ENCODE measurements at places on chromosomes 6 and 20.

DNA sequence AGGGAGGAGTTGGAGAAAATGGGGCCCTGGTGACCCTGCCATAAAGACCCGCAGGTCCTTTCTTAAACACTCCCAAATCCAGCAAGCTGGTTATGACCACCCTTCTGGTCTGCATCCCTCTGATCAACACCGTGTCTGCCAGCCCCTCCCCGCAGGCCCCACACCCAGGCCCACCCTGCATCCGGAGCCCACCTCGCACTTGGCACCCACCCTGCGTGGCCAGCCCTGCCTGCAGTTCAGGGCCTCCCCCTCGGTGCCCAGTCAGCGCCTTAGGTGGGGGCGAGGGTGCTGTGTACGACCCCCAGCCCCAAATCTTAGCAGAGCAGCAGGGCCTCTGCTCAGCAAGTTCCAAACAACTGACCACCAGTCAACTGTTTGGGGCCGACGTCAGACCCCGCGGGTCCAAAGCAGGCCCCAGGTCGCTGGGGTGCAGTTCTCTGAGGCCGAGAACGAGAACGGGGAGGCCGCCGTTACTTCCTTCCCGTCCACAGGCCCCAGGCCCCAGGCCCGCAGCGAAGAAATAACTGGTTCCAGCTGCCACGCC lies 1.2 kb downstream of the ACSS1 start:
- no peak for DNase-seq

DNA sequence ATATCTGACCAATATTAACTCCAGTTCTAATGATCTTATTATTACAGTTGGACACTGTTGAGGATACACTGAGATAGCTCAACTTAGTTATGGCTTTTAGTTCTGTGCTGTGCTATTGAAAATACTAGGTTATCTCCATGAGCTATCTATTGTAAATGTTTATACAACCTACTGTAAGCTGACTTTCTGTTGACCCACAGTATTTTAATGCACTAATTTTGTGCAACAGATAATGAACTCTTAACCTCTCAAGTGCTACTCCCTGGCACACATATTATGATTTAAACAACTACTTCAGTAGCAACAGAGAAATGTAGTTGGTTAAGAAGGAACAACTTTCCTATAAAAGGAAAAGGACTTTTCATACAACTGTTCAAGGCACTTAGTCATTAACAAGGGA lies 5.2 kb upstream of the MMS22L start:
- DNase-seq = no peak

DNA sequence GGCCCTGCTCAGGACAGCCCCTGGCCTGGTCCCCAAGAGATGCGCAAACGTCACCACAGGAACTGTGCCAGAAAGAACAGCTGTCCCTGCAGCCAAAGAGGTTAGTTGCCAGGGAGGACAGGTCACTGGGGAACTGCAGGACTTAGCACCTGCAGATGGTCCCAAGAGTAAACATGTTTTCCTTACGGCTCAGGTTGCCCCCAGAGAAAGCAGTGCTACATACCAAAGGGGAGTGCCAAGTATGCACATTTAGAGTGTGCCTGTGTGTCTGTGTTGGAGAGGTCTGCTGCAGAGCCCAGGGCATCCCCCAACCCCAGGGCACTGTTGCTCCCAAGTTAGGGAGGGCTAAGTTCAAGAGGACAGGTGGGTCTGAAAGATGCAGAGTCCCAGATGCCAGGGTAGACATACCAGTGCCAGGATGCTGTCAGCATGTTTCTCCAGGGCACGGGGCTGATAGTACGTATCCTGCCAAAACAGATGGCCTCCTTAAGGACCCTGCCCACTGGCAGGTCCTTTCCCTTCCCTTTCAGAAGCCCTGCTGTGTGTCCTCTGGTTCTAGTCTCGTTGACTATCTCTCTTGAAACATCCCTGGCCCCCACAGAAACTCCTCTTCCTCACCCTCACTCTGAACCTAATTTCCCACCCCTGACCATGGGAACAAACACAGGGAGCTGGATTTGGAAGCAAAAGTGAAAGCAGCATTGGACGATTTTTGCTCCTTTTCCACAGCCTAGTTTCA lies 1.3 kb downstream of the ABHD16A start:
- no peak for DNase-seq

DNA sequence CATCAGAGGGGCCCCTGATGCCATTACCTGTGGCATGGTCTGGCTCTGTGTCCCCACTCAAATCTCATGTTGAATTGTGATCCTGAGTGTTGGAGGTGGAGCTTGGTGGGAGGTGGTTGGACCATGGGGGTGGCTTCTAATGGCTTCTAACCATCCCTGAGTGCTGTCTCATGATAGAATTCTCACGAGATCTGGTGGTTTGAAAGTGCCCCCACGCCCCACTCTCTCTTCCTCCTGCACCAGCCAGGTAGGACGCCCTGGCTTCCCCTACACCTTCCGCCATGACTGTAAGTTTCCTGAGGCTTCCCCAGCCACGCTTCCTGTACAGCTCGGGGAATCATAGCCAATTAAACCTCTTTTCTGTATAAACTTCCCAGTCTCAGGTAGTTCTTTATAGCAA lies 14.9 kb downstream of the BHLHE23 start:
- no peak for DNase-seq

DNA sequence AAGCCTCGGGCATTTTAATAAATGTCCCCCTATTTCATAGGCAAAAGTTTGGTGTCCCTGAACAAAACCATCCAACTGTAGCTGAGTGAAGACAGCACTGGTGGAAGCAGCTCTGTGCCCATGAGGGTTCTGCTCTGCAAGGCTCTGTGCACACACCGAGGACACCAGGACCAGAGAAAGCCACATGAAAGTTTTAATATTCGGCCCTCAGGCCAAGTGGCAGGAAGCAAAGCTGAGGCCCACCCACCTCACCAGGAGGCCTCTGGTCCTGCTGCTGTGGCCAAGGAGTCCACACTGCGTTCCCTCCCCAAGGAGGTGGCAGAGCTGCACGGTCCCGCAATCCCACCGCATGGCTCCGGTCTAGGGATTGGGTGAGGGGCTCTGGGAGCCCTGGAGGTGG lies 62.6 kb upstream of the RPS6KA2 start:
- DNase-seq = no peak

DNA sequence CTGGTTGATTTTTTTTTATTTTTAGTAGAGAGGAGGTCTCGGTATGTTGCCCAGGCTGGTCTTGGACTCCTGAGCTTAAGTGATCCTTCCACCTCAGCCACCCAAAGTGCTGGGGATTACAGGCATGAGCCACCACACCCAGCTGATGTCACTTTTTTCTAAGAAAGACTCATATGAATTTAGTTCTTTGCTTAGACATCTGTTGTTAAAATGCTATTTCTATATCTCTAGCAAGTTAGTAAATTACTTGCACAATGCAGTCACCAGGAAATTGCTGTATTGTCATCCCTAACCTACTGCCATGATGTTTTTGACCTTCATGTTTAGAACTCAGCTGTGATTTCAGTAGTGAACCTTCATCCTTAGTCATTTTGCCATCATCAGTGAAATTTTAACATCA lies 5.7 kb downstream of the KDM1B start:
- DNase-seq = no peak

- DNase-seq = no peak
These were observed 19.4 kb downstream of the SAMD3 start for GRCh38 chr6:130203370-130203769.

- no peak for DNase-seq
These were observed 8.1 kb upstream of the FUT9 start for GRCh38 chr6:96007663-96008062.

- DNase-seq = no peak
These were observed 335.3 kb downstream of the SOX4 start for GRCh38 chr6:21928827-21929226.

DNA sequence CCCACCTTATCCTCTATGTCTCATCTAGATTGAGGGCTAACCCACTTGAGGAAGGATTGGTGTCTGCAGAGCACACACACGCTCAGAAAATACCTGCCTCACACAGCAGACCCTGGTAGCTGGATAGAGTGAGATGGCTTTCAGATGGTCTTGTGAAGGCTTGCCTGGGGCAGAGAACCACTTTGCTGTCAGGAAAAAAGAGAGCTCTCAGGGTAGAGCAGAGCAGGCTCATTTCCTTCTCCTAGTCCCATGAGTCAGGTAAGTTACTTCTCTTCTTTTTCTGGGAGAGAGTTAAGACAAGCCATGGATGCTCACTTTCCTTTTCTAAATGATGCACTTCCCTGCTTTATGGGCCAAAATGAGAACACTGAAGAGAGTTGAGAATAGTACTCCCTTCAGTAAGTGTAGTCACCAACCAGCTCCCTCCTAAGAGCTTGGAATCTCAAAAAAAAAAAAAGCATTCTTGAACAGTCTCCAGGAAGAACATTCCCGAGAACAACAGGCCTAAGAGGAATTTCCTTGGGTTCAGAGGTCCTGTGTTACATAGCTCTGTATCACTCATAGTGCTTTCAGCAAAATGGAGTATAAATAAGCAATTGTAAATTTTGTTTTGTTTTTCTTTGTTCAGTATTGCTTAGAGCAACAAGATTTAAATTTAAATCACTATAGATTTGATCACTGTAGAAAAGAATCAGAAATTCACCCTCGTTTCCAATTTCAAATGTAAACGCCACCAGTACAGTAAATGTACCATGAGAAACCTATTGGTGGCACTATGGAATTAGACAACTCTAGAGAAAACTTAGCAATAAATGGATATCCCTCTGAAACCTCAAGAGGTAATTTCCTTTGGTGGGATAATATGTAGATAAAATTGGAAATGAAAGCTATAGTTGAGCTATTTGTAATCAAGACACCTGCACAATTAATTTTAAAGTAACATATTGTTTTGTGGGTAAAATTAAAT lies 530.3 kb downstream of the RFPL4B start:
- DNase-seq = no peak

- DNase-seq = no peak
These were observed 10.5 kb upstream of the ESR1 start for GRCh38 chr6:151796842-151797530.

GRCh38 chr6:148323344-148323743 lies 19.3 kb upstream of the SASH1 start:
- DNase-seq = no peak

- no peak for DNase-seq
These were observed 22.5 kb downstream of the JARID2 start for GRCh38 chr6:15268137-15268908.

GRCh38 chr6:16723826-16724225 lies 37.4 kb downstream of the ATXN1 start:
- DNase-seq = no peak

DNA sequence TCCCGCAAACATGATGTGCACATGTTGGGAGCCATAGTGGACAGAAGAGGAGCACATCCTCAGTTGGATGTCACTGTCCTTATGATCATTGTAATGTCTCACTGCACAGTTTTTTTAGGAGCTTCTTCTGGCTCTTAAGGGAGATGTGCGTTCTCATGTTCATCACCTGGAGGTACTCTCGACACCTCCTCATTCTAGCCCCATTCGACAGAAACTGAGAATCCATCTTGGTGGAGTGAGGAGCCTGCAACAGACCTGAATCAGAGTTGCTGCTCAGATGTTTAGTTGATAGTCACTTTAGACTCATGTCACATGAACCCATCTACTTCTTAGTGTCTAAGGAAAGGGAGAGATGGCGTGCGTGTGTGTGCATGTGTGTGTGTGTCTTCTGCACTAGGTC lies 2.3 kb upstream of the BMP6 start:
- DNase-seq = no peak

- DNase-seq = no peak
These were observed 24.0 kb downstream of the DSTN start for GRCh38 chr20:17593902-17594301.

- DNase-seq = no peak
These were observed 153.5 kb downstream of the HDGFL1 start for GRCh38 chr6:22722913-22723312.

- no peak for DNase-seq
These were observed 797 bp downstream of the PBX2 start for GRCh38 chr6:32189069-32189741.

GRCh38 chr6:54981647-54982046 lies 135.1 kb downstream of the FAM83B start:
- no peak for DNase-seq

GRCh38 chr6:21022343-21023107 lies 488.3 kb downstream of the CDKAL1 start:
- DNase-seq = no peak

GRCh38 chr6:2035826-2036709 lies 209.3 kb downstream of the GMDS start:
- DNase-seq = no peak
